ENCODE measurements at places on chromosomes 5 and 9.

GRCh38 chr5:127028822-127029457 lies 1.4 kb downstream of the MARCHF3 start:
- DNase-seq: no peak

DNA sequence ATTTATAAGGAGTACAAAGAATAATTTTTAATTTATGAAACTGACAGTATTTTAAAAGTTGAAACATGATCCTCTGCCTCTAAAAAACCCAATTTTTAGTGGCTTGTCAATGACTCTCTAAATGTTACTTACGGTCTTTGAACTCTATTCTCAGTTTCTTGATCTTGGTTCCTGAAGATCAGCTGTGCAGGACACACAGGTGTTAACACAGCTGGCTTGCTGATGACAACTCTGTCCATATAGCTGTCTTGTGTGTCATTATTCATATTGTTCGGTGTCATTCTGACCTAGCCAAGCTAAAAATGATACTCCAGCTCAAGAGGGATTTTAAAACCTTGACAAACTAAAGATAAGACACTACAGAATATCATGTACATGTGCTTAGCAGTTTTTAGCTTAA lies 314.5 kb downstream of the CCDC171 start:
- DNase-seq: no peak

DNA sequence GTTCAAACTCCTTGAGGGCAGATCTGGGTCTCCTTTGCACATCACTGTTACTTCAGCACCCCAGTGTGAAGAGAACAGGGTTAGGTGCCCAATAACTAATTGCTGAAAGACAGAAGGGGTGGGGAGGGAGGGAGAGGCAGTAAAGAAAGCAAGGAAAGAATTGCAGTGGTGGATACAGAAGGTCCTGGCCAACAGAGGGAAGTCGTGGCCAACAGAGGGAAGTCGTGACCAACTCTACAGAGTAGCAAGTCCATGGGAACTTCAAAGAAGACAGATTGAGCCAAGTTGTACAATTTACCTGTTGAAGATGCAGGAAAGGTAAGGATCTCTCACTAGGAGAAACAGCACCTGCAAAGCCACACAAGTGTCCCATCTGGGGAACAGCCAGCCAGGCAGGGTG lies 27.0 kb downstream of the CCNJL start:
- no peak for DNase-seq

- DNase-seq: no peak
These were observed 38.9 kb downstream of the PRRC2B start for GRCh38 chr9:131432597-131433301.

DNA sequence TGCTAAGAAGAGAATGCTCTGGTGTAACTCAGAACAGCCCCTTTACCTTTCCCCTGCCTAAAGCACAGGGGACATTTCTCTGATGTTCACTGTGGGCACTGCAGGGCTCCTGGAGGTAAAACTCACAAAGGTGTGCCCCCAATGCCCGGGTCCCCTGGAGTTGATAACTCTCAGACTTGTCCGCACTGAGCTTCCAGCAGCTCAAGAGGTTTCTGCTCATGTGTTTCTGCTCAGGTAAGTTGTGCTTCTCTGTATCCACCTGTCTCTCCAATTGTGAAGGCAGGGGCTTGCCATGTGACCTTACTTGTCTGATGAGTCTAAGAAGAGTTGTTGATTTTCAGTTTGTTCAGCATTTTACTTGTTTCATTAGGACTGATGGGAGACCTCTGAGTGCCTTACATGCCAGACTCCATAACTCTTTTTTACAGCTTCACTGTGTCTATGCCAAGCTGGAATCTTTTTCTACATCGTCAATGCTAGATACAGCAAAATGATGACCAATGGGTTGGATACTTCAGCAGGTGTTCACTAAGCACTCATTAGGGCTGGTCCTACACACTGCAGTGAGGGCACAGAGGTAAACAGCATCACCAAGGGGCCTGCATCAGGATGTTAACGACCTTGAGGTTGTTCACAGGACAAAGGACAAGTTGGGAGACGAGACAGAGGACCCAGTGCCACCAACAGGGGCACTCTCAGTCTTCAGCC lies 56.4 kb downstream of the MRPL36 start:
- DNase-seq: no peak

- no peak for DNase-seq
These were observed 39.9 kb downstream of the PAX5 start for GRCh38 chr9:36993933-36994764.

- DNase-seq: no peak
These were observed 193.5 kb downstream of the GNA14 start for GRCh38 chr9:77454663-77455062.

GRCh38 chr5:150751096-150751891 lies 7.5 kb downstream of the DCTN4 start:
- no peak for DNase-seq

DNA sequence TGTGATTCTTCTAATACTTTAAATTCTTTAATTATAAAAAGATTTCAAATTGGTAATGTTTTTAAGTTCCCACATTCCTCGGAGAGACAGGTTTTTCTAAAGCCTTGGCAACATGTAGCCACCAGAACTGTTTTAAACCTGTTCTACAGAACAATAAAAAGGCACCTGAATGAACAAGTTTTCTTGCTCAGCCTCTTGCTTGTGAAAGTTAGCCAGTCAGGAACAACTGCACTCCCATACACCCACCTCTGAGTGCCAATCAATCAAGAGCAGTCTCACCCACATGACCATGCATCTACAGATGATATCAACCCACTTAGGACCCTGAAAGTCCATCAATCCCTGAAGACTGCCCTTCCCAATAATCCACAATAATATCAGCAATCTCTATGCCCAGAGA lies 62.3 kb downstream of the AP3B1 start:
- DNase-seq: no peak

DNA sequence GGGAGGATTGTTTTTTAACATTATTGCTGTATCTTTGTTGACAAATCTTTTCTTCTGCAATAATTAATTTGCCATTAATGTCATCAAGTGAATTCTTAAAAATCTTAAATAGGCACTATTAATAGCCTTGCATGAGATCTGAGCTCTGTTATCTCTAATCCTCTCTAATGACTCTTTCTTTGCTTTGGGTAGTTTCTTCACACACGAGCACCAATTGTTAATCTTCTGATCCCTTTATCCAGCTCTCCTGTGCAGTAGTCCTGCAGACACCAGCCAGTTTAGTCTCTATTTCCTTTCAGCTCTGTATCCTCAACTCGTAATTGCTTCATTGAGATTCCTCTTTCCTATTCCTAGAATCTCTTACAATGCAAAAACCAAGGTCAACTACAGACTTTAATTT lies 8.1 kb downstream of the SPINK14 start:
- no peak for DNase-seq

GRCh38 chr5:134512661-134512999 lies 12.8 kb upstream of the JADE2 start:
- DNase-seq: no peak

GRCh38 chr9:113650207-113651131 lies 186.9 kb downstream of the RGS3 start:
- DNase-seq: no peak

DNA sequence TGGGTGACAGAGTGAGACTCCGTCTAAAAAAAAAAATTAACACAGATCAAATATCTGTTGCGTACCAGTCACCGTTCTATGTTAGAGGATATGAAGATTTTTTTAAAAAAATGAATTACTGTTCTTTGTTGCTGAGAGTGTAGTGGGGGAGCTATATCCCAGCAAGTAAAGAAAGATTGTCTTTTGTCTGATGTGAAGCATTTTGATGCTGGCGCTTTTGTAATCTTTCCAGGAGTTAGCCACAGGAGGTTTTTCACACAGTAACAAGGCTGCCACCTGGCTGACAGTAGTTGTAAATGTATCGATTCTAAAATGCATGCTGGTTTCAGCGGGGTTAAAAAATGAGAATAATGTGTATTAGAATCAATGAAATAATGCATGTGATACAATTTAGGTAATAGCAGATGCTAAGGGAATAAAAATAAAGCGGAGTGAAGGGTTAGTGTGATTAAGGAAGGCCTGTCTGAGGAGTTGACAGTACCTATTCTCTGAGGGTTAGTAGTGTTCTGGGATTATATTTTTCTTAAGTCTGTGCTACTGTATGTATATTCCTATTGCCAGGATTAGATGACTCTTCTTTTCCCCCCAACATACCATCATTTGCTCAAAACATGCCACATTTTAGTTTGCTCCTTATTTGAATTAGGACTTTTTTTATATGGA lies 3.4 kb downstream of the LMNB1 start:
- DNase-seq: no peak

DNA sequence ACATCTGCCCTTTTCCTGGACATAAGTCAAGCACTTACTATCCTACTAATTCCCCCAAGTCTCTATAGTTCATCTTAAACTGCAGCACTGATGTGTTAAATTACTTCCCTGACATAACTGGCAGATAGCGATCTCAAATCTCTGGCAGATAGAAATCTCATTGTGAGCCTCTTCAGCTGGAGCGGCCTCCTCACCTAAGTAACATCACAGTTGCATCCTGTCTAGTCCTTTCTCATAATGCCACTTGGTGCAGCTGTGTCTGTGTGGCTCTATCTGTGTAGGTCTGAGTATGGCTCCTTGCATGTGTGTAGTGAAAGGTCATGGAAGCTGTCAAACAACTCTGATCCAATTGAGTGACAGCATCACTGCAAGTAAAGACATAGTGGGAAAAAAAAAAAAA lies 53.6 kb upstream of the FST start:
- no peak for DNase-seq

DNA sequence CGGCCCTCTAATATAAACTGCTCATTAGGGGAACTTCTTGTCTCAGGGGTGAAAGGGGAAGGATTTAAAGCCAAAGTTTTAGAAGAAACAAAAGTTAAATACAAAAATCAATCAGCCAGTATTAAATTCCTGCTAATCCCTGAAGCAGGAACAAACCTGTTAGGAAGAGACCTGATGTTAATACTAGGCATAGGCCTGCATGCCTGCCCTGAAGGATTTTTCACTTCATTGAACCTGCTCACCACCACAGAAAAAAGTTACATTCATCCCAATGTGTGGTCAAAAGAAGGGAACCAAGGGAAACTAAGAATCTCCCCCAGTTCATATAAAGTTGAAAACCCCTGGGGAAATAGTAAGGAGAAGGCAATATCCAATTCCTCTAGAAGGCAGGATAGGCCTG lies 9.4 kb upstream of the RNF180 start:
- DNase-seq: no peak

GRCh38 chr5:132223861-132224260 lies 3.8 kb downstream of the P4HA2 start:
- no peak for DNase-seq

DNA sequence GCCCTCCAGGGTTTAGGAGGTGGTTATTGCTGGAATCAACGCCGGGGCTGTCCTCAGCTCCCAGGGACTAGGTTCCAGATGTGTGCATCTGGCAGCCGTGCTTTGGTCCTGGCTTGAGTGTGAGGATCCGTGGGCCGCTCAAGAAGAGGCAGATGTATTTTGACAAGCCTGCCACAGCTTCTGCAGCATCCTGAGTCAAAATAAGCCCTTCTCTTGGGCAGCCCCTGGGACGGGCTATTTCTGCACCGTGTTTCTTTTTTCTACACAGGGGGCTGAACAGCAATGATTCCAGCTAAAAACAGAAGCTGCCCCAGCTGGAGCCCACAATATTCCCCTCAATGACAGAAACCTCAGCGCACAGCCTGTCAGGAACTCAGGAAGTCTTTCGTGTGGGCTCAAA lies 19.7 kb upstream of the CPLX2 start:
- no peak for DNase-seq

- DNase-seq: no peak
These were observed 120.2 kb upstream of the SAP30L start for GRCh38 chr5:154325566-154325965.

GRCh38 chr9:88006511-88007290 lies 32.4 kb upstream of the CDK20 start:
- DNase-seq: no peak

GRCh38 chr5:96175090-96175489 lies 213.4 kb upstream of the ELL2 start:
- DNase-seq: peak; percentile 33

DNA sequence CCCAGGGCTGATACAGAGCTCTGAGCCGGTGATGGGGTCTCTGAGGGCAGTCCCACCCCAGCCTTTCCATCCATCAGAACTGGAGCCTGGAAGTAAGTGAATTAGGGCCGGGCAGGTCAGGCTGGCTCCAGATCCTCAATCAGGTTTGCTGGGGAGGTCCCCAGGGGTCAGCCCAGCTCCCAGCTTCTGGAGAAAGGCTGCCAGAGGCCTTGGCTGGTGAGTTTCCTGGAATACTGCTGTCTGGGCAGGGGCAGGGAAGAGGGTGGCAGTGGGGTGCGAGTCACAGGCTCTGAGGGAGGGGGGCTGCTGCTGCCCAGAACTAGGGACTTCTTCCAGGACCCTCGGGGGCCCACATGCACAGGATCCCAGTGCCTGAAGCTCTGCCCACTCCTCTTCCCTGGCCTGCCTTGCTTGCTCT lies 200.6 kb upstream of the MVB12B start:
- DNase-seq: no peak

DNA sequence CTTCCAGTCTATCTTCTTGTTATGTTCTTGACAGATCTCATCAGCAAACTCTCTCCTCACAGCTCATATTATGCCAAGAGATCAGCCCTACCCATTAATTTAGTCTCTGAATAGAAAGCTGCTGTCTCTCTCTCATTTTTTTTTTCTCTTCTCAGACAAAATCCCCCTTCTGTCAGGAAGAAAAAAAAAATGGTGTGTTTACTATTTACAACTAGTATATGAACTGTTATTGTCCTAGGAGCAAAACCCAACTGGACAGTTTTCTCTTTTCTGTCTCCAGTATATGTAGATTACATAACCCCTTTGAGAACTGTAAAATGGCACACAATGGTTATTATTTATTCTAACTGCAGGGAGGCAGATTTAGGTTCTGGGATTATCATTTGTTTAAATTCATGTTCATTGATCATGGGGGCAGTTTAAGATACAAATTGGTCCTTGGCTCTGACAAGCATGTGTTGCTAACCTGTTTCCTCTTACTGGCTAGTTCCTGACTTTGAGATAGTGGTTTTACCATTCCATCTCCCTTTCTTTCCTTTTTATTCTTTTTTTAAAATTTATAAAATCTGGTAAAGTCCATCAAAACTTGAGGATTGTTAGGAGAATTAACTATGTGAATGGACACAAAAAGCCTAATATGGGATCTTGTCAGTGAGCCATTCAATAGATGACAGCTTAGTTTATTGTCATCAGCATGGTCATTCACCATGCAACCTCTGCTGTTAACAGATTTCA lies 210.0 kb upstream of the PAPPA start:
- DNase-seq: no peak

DNA sequence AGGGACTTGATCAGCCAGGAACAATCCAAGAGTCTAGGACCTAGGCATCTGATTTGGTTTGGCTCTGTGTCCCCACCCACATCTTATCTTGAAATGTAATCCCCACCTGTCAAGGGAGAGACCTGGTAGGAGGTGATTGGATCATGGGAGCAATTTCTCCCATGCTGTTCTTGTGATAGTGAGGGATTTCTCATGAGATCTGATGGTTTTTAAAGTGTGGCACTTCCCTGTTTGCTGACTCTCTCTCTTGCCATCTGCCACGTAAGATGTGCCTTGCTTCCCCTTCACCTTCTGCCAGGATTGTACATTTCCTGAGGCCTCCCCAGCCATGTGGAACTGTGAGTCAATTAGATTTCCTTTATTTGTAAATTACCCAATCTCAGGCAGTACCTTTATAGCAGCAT lies 201.7 kb upstream of the ACTBL2 start:
- no peak for DNase-seq

- peak; percentile 65 for DNase-seq
These were observed 20.8 kb downstream of the DCANP1 start for GRCh38 chr5:135426102-135427082.

Measured in HCT116 (cell line).